ENCODE measurements at places on chromosomes 16 and 17. TPM values are rescaled to one million over a fixed set of nuclear protein-coding genes. Genes with fewer than 3 reads are reported as not detected.
A peak's percentile ranks its signal among the peaks of the same experiment; 100 is the strongest.

The TMEM114 gene
- total RNA-seq, result not detected

The AMZ2 gene
- 84.5 TPM for total RNA-seq

DNA sequence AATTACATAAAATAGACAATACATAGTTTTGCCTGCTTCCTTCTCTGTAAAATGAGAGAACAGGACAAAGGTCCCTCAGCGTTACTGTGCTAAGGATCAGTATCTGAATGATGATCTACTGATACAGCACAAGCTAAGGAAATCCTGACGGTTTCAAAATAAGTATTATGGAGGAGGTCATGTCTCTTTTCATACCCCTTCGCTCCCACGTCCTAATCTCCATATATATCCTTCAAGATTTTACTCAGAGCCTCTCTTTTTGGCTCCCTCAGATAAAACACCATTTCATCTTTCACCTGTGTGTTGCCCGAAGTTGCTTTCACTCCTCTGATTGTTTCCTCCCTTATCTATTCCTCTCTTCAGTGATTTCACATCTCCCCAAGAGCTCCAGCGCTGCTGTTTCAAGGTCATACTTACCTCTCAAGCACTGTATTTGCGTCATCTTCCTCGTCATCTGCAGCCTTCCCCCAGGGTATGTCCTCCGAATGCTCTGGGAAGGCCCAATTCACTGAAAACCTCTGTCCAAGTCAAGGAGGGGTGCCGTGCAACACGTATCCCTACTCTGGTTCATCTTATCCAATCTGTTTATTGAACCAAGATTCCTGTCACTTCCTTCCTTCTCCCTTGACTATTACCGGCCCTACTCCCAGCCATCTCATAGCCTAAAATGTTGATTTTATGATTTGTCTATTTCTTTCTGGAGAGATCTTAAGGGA lies 1.2 kb upstream of the BLTP2 start:
- peaks cover 11% of the 10 kb centered on the region for H3K36me3 ChIP-seq
- H3K4me3 ChIP-seq, result peak overlapping the region; percentile 97
- peak overlapping the region; percentile 91 for H3K27ac ChIP-seq
- peaks cover 29% of the 10 kb centered on the region for H3K4me1 ChIP-seq
- no peak for DNase-seq
- H3K27me3 ChIP-seq, result no peaks in the 10 kb centered on the region

GRCh38 chr17:81427173-81428120 lies 32.2 kb downstream of the BAHCC1 start:
- no peak for DNase-seq
- H3K27me3 ChIP-seq, result peaks cover 17% of the 10 kb centered on the region
- peaks cover 3% of the 10 kb centered on the region for H3K4me1 ChIP-seq

DNA sequence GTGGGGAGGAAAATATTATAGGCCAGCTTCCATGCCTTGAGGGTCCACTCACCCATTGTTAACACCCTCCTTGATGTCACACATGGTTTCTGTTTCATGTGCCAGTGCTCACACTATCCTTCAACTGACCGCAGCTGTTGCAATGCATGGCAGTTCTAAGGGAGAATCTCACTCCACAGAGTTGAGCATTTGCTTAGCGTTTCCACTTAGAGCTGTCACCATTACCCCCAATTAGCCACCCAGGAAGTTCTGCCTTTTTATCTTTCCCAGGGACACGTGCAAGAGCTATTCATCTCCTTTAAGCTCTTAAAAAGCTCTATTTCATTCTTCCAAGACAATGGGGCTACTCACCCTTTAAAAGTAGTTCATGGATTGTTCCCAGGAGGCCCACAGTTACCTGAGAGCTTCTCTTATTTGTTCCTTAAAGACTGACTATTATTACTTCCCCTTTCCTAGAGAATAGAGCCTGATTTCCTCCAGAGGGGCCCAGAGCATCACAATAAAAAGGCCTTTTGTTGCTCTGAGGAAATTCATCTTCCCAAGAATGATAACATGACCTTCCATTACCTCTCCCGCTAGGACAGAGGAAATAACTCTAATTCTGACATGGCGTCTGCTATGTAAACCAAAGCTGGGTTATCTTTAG lies 126.8 kb downstream of the CACNG3 start:
- H3K4me1 ChIP-seq, result no peaks in the 10 kb centered on the region
- no peak overlapping the region for H3K4me3 ChIP-seq
- H3K36me3 ChIP-seq, result no peaks in the 10 kb centered on the region
- H3K27ac ChIP-seq, result no peak overlapping the region

- H3K27ac ChIP-seq, result no peak overlapping the region
- H3K4me3 ChIP-seq, result no peak overlapping the region
- H3K36me3 ChIP-seq, result peaks cover 46% of the 10 kb centered on the region
- peaks cover 21% of the 10 kb centered on the region for H3K4me1 ChIP-seq
- H3K27me3 ChIP-seq, result no peaks in the 10 kb centered on the region
Observed at GRCh38 chr16:48317026-48317425, 68.2 kb downstream of the SIAH1 start.
